ENCODE measurements at places on chromosomes 12 and 14.
A peak's percentile ranks its signal among the peaks of the same experiment; 100 is the strongest.

GRCh38 chr12:85821759-85822158 is 14.4 kb downstream of the RASSF9 start:
- no peak for DNase-seq

DNA sequence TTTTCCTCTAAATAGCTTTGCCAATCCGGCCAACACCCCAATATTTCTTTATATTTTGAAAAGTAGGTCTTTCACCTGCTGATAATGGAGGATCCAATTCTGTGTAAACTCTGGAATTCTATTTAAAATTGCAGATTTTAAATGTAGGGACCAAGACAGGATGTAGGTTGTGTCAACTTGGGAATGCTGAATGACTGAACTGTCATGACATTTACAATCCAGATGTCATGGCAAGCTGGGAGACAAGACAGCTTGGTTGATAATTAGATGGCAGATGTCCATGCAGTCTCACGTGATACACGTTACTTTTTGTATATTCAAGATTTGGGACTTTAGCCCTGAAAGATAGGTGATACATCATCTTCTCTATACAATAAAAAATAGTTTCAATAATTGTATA is 477.2 kb downstream of the DIO2 start:
- DNase-seq, result no peak

DNA sequence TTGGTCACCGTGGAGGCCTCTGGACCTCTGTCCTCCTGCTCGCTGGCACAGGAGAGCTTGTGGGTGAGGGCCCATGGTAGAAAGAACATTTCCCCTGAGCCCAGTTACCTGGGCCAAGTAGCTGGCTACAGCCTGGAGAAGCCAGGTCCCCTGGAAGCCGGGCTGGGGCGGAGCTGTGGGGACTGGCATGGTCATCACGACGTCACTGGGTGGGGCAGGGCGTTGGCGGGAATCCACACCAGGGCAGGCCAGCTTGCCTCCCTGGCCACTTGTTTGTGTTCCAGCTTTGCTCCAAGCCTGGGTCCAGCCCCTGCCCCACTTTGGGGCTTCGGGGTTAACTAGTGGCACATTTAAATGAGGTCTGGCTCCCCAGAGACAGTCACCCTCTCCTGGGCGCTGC is 35.0 kb upstream of the SLC24A4 start:
- no peak for DNase-seq

GRCh38 chr12:71069311-71069710 is 88.5 kb downstream of the TSPAN8 start:
- no peak for DNase-seq

- DNase-seq, result no peak
These were observed 76.6 kb downstream of the ZNF664 start for GRCh38 chr12:124049451-124050094.

DNA sequence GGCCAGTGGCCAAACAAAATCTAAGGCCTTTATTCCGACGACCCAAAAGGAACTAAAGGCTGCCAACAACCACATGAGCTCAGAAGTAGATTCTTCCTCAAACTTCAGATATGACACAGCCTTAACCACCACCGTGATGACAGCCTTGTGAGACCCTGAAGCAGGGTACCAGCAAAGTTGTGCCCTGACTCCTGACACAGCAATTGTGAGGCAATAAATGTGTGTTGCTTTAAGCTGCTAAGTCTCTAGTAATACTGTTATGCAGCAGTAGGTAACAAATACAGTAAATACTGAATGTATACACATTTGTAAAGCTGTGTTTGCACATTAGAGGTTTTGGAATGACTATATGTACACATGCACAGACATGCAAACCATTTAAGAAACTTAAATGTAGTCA is 10.7 kb upstream of the SLC6A13 start:
- DNase-seq, result no peak

DNA sequence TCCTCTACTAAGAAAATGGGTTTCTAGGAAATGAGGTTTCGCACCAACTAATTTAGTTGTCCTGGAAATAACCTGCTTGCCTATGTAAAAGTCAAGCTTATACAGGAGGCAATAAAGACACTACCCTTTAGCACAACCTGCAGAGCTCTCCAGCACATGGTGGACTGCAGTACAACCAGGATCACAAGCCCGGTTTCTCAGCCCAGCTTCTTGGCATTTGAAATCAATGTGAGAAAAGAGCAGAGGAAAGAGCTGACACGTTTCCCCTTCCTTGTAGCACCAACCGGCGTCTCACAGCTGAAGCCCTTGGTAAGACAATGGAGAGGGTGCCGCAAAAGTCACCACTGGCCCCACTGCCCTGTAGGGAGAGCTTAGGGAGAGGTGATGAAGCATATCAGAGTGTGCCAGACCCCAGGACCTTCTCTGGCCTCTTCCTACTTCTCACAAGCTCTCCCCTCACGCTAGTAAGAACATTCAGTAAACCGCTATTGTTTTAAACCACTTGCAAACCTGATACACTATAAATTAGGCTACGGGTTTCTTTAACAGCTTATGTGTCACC is 8.6 kb downstream of the SPTLC2 start:
- peak; percentile 81 for DNase-seq

- no peak for DNase-seq
These were observed 20.7 kb downstream of the GCH1 start for GRCh38 chr14:54881761-54882401.

- DNase-seq, result peak; percentile 70
These were observed 7.9 kb upstream of the NAA25 start for GRCh38 chr12:112116232-112117060.

DNA sequence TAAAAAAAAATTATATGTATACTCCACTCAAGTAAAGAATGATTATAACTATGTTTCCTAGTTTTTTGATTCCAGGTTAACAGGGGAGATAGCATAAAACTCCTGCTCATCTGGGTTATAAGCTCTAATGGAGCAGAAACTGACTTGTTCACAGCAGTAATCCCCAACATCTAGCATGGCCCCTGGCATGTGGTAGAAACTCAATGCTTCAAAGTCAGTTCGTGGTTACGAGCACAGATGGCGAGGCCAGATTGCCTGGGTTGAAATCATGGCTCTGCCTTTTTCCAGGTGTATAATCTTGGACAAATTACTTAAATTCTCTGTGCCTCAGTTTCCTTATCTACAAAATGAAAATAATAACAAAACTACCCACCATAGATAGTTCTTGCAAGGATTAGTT is 183.8 kb downstream of the TTC7B start:
- no peak for DNase-seq

DNA sequence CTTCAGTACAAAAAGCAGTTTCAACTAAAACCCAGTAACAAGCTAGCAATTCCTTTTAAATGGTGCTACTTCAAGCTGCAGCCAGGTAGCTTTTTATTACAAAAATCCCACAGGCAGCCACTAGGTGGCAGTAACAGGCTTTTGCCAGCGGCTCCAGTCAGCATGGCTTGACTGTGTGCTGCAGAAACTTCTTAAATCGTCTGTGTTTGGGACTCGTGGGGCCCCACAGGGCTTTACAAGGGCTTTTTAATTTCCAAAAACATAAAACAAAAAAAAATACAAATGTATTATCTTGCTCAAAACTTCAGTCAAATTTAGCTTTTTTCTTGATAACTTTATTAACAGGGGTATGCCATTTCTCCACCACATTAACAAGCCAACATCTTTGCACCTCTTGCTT is 3.6 kb upstream of the CLEC4E start:
- peak; percentile 78 for DNase-seq

DNA sequence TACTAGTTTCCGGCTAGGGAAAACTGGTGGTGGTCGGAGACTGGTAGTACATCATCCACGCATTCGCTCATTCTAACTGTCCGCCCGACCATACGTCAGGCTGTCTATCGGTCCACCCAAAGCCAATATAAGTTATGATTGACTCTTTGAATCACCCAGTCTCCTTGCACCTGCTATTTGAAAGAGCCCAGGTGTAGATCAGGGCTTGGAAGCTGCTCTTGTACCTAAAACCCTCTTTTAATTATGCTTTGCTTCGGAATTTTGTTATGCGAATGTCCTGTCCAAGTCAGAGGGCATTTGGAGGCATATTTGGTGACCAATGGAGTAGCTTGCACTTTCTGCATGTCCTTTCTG is 5.7 kb upstream of the NKX2-1 start:
- DNase-seq, result no peak

DNA sequence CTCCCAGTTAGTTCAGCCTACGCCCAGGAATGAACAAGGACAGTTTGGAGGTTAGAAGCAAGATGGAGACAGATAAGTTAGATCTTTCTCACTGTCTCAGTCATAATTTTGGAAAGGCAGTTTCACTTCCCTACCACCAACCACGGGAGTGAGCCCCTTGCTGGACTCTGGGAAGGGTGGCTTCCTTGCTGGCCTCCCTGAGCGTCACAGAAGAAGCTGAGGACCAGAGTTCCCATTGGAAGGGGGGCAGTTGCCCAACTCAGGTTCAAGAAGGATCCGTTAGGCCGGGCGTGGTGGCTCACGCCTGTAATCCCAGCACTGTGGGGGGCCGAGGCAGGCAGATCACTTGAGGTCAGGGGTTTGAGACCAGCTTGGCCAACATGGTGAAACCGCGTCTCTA is 106.2 kb upstream of the MAX start:
- DNase-seq, result no peak

DNA sequence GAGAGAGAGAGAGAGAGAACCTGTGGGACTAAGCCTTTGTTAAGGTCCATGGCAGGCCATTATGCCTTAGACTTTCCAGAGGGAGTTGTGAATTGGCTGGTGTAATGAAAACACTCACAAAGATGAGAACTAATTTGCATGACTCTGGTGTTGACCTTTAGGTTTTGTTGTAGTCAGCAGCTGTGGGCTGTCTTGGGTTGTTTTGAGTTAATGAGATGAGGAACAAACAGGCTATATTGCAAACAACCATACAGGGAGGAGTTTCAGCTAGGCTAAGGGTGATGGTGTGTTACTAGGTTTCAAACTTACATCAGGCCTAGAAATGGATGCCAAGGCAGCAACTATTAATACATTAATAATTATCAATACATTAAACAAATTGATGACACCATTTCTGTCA is 26.3 kb downstream of the ATXN7L3B start:
- no peak for DNase-seq

GRCh38 chr14:77027538-77028383 is 747 bp downstream of the IRF2BPL start:
- DNase-seq, result peak; percentile 80

- DNase-seq, result no peak
These were observed 962.6 kb upstream of the FBXO33 start for GRCh38 chr14:40394634-40395340.

DNA sequence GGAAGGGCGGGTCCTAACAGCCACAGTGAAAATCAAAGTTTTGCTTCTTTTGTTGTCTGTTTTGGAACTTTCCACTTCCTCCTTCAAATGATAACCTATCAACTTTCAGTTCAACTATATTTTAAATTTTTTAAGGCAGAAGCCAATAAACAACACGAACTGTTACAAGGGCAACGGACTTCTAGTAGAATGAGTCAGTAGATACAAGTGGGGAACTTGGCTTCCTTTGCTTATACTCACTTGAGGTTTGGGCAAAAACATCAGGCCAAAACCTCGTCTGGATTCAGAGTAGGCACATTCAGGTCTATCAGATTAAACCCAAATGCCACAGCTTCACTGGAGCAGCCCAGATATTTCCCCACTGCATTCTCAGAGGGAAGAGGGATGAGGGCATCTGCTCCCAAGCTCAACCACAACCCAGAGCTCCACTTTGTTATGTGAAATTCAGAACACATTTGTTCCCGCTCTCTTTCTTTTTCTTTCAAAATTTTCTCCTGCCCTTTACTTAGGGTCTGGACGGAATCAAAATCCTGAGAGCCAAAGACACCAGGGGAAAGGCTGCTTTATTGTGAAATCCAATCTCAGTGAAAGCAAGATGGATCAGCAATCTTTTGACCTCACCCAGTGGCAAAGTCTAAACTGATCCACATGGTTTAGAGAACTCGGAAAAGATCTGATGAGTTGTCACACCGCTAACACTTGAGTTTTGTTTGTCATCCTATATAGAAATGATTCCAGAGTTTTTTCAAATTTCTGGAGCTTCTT is 152.5 kb upstream of the BTG1 start:
- no peak for DNase-seq

GRCh38 chr12:80659512-80660063 is 47.8 kb upstream of the MYF6 start:
- no peak for DNase-seq

DNA sequence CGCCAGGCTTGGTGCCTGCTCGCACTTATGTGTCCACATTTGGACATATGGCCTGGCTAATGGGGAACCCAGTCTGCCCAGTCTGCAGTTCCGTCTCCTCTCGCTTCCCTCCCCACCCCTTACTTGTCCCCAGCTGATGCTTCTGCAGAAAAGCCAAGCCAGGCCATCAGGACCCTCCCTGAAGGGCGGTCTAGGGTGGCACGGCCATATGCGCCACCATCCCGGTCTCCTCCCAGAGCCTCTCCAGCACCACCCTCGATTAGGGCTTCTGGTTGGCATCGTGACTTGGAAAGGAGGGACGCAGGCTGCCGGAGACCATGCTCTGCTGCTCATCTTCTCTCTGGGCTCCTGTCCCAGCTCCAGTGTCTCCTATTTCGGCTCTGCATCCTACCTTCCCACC is 54.6 kb downstream of the CALM1 start:
- DNase-seq, result no peak

DNA sequence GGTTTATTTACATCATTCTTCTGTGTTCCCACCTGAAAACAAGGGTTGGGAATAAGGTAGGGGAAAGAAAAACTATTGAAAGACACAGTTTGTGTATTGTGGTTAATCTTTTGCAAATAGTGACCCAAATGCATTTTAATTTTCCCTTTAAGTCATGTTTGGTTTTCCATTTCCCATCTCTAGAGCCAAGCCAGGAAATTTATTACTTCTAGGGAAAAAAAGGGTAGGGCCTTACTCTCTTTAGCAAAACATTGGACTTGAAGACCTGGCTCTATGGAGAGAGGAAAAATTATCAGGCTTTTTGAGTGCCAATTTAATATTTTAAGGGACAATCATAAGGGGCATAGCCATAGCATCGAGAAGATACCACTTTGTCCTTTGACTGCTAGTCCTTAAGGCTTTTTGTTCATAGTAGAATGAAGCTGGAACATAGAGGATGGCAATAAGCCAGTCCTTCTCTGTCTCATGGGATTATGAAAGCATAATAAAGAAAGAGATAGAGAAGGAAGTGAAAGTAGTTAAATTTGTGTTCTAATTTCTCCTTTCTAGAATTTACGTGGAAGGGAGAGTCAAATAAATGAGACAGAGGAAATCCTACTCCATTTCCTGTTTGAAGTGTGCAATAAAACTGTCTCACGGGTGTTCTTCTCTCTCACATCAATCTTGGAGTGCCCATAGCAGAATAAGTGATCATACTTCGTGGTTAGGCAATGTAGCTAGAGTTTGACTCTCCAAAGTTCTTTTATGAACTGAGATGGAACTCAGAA is 50.9 kb upstream of the PPFIA2 start:
- no peak for DNase-seq

Data from erythroblast (primary cell).